NCI-H446 (cell line): ENCODE measurements at places on chromosomes 1 and 21.
A peak's percentile ranks its signal among the peaks of the same experiment; 100 is the strongest.

DNA sequence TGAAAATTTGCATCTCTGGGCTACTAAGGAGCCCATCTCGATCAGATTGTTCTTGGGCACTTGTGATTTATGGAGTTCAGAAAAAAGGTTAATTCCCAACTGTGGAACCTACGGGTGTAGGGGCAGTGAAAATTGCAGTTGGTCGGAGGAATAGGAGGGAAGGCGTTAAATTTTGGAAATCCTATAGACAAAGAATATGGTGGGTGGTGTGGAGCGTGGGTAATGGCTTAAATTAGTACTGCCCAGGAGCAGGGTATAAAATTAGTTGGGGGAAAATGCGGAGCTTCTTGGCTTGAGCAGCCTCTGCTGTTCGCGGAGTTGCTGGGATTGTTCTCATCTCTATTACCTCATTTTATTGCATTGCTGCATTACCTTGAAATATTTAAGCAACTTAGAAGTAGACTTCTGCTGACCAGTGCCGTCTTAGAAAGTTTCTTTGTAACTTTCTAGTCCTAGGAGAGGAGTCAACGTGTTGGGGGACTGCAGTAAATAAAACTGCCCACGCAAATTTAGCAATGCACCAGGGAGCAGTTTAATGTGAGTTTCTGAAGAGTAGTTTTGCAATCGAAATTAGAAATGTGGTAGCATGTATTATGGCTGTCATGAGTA is 514 bp downstream of the S1PR1 start:
- DNase-seq: peak; percentile 17

DNA sequence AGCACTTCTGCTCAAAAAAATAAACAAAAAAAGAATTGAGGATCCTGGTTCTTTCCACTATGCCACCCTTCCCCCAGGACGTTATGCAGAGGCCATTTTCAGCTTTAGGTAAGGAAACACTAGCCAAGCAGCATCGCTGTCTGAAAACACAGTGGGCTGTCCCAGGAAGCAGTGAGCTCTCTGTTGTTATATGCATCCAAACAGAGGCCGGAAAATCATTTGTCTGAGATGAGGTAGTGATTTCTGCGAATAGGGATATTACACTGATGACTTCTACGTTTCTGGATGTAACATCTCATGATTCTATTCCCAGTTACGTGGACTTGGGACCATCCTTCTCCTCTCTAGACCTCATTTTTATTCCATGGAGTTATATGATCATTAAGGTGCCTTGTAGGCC is 137.2 kb downstream of the OMA1 start:
- DNase-seq: no peak

GRCh38 chr1:56339786-56340465 is 239.4 kb downstream of the PLPP3 start:
- no peak for DNase-seq

DNA sequence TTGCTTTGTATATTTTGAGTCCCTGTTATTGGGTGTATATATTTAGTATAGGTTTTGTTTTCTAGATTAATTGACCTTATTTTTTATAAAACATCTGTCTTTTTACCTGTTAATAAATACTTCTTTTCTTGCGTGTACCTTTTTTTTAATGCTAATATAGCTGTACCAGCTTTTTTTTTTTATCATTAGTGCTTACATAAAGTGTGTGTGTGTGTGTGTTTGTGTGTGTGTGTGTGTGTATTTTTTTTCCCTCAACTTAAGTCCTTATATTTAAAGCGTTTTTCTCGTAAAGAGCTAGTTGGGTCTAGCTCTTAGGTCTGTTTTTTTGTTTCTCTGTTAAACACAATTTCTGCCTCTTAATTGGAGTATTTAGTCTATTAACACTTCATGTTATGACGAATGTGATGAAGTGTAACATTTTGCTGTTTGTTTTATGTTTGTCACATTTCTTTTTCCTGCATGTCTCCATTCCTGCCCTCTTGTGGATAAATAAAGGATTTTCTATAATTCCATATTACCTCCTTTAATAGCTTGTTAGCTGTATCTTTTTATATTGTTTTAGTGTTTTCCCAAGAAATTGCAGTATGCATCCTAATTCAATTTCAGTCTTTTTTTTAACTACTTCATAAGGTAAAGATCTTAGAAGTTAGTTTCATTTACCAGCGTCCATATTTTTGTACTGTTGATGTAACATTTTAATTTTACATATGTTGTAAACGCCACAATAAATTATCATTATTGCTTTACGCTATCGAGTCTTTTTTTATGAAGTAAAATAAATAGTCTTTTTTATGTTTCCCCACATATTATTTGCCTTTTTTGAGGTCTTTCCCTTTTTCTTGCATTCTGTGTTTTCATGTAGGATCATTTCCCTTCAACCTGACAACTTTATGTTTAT is 4.3 kb downstream of the PRMT2 start:
- peak; percentile 33 for DNase-seq

DNA sequence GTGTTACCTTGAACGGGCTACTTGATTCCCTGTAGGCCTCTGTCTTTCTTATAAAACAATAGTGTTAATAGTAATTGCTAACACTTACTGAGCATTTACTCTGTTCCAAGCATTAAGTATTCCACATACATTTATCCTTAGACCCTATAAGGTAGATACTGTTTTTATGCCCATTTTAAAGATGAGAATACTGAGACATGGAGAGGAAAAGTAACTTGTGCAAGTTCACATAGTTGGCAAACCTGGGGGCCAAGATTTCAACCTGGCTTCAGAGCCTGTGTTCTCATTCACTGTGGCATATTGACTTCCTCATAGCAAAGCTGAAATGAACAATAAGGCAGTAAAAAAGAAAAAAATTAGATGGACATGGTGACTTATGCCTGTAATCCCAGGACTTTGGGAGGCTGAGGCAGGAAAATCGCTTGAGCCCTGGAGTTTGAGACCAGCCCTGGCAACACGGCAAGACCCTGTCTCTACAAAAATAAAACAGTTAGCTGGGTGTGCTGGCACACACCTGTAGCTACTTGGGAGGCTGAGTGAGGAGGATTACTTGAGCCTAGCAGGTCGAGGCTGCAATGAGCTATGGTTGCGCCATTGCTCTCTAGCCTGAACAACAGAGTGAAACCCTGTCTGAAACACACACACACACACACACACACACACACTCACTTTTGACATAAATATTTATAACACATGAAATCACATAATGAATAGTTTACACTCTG is 19.6 kb upstream of the HMGN2 start:
- no peak for DNase-seq

DNA sequence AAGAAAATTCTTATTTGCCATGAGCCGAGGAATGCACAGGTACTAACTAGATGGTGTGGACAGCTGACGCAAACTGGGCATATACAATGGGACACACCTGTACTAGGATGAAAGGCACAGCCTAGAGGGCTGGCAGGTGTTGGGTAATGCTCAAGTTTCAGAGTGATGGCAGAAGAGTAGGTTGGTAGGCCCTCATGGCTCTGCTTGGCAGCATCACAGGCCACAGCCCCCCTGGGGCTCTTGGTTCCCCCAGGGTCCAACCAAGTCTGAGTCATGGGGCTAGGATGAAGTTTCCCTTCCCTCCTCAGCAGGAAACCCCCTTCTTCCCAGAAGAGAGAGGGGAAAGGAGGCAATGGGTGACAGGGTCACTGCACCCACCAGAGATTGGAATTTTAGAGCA is 35.2 kb downstream of the SPEN start:
- no peak for DNase-seq

DNA sequence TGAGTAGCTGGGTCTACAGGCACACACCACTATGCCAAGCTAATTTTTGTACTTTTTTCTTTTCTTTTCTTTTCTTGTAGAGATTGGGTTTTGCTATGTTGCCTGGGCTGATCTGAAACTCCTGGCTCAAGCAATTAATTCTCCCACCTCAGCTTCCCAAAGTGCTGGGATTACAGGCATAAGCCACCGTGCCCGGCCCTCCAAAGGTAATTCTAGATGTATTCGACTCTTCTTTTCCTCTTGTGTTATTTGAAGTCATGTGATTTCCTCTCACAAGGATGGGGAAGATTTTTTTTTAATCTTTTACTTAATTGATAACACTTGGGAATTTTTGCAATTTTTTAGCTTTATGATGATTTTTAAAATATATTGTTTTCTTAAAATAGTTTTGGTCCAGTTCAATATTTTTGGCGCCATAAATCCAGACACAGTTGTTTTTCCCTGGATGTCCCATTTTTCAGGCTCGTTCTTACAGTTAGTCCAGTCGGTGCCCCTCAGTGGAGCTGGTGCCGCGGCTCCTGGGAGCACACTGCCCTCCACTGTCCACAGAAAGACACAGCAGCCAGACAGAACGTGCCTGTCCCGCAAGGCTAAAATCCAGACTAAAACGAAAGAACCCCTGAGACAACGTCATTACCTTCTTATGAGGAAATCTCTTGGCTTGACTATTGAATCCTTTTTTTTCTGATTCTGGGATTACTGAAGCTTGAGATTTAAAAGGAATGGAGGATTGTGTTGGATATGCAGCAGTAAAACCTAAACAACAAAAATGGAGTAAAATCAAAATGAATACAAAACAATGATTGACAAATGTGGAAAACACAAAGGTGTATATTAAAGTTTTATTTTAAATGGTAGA is 22.4 kb downstream of the STPG1 start:
- peak; percentile 47 for DNase-seq

DNA sequence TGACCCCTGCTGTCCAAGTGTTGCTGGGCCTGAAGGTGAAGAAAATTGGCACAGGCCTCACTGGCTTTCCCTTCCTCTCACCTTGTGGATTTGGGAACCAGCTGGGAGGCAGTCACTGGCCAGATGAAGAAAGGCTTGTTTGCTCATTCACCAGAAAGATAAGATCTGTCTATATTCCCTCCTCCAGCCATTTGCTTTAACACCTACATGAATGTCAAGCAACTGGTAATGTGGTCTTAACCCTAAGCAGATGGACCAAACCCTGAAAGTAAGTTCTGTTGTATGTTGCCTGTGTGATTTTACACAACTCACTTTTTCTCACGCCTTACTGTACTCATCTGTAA is 10.3 kb upstream of the SRRM1 start:
- DNase-seq: no peak

- DNase-seq: peak; percentile 48
Observed at GRCh38 chr1:246492611-246493245, 14.4 kb downstream of the SMYD3 start.

DNA sequence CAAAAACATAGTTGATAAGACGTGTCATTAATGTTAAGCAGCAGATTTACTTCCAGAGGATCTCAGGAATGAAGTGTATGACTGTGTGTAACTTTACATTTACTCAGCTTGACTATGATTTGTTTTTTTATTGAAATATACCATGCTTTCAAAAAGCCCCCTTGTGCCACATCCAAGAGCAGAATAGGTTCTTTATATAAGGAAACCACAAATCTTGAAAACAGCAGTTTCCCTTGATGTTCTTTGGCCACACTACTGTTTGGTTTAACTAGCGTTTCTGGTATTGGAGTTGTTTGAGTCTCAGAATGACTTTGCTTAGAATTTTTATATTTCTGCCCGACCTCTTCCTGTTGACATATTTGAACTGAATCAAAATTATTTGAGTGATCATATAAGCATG is 25.0 kb downstream of the LRRC8C start:
- DNase-seq: no peak

- no peak for DNase-seq
Observed at GRCh38 chr21:36754241-36754898, 55.5 kb downstream of the SIM2 start.

- no peak for DNase-seq
Observed at GRCh38 chr1:47843059-47843458, 154.1 kb downstream of the TRABD2B start.

GRCh38 chr1:178411756-178412399 is 84.9 kb downstream of the CLEC20A start:
- no peak for DNase-seq

- DNase-seq: no peak
Observed at GRCh38 chr1:241934201-241934848, 23.2 kb upstream of the BECN2 start.
